Lower leg skin (tissue), 4 donors: ENCODE measurements at places on chromosomes 16 and 17.

DNA sequence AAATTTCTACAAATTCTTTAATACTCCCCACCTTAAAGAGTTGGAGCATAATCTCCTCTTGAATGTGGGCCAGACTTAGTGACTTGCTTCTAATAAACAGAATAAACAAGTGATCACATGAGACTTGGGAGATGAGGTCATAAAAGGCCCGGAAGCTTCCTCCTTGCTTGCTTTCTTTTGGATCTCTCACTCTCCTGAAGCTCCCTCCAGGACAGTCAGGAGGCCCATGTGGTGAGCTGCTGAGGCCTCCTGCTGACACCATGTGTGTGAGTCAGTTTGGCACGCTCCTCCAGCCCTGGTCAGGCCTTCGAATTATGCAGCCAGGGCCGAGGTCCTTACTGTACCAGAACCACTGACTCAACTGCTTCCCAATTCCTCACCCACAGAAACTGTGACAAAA is 53.2 kb downstream of the NDEL1 start:
- peak; percentile 56 for DNase-seq

- no peak for DNase-seq
These were observed 193.8 kb downstream of the SNX29 start for GRCh38 chr16:12170103-12171040.

DNA sequence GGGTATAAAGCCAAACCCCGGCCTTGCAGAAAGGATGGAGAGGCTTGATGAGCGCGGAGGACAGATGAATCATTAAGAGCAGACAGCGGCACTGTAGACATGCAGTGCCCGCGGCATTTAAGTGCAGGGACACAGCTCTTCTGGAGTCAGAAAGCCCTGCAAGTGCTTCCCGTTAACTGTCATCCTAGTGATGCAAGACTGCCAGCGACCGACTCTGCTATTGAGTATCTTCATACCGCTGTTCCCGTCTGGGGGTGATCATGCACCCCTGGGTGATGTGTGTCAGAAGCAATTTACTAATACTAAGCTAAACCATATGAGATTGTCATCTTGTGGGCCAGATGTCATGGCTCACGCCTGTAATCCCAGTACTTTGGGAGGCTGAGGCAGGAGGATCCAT is 101.0 kb downstream of the ABCC6 start:
- no peak for DNase-seq

GRCh38 chr17:4948931-4949320 is 596 bp upstream of the PFN1 start:
- peak; percentile 96 for DNase-seq

DNA sequence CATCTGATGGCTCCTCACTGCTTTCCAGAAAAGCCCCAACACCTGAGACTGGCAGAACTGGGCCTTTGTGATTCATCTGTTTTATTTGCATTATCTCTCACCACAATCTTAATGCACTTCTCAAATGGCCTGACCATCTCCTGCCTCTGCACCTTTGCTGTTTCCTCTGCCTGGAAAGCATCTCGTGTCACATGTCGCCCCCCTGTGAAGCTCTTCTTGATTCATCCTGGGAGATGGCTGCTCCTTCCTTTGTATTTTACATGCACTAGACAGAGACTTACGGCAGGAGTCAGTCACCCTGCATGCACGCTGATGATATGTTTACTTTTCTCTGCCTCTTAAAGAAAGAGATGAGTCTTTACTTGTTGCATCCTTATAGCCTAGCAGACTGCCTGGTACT is 30.0 kb downstream of the HNF1B start:
- no peak for DNase-seq
